Activated naive CD8-positive, alpha-beta T cell treated with anti-CD3 and anti-CD28 coated beads, Interleukin-2, amount 10 ng/mL, durations not matched to agents 7 days and 5 days (primary cell): ENCODE measurements at places on chromosomes 4 and X. TPM values are rescaled to one million over a fixed set of nuclear protein-coding genes. Genes with fewer than 3 reads are reported as not detected.

The PABPC1L2B gene
- total RNA-seq: not detected

The LNX1 gene
- not detected for total RNA-seq

The MAGEB18 gene
- total RNA-seq: not detected

The EMCN gene
- not detected for total RNA-seq

The BMX gene
- total RNA-seq: not detected

The CSAG2 gene
- not detected for total RNA-seq

The FAM9A gene
- not detected for total RNA-seq

The GAGE13 gene
- not detected for total RNA-seq

The NPY5R gene
- not detected for total RNA-seq

The SHROOM4 gene
- not detected for total RNA-seq

The SOD3 gene
- not detected for total RNA-seq

The BST1 gene
- 0.78 TPM for total RNA-seq

The PAK3 gene
- 0.44 TPM for total RNA-seq

The BANK1 gene
- 0.51 TPM for total RNA-seq

The CC2D2A gene
- total RNA-seq: not detected

The SSX2 gene
- total RNA-seq: not detected

The SEPTIN11 gene
- total RNA-seq: 51.9 TPM

The CT45A8 gene
- not detected for total RNA-seq

The CD38 gene
- total RNA-seq: 99.9 TPM

The PHKA1 gene
- 0.47 TPM for total RNA-seq

The TREX2 gene
- 2.2 TPM for total RNA-seq

The SPON2 gene
- 18.8 TPM for total RNA-seq

The MEPE gene
- total RNA-seq: not detected

The SFRP2 gene
- total RNA-seq: not detected

The SCLT1 gene
- 35.1 TPM for total RNA-seq

The HMX1 gene
- total RNA-seq: not detected

The MAGEC3 gene
- not detected for total RNA-seq

The LANCL3 gene
- 0.39 TPM for total RNA-seq

The USP46 gene
- total RNA-seq: 9.1 TPM

The CT45A10 gene
- not detected for total RNA-seq

The TMEM31 gene
- total RNA-seq: not detected

The ZNF674 gene
- 4.7 TPM for total RNA-seq

The SHOX gene
- not detected for total RNA-seq

The ALG13 gene
- total RNA-seq: 57.3 TPM

The CLDN22 gene
- total RNA-seq: not detected

The CYBB gene
- total RNA-seq: 4.3 TPM

The FLNA gene
- total RNA-seq: 994 TPM

The BEND4 gene
- total RNA-seq: 0.77 TPM

The NPNT gene
- total RNA-seq: not detected

The GPR82 gene
- 0.97 TPM for total RNA-seq

The TMEM33 gene
- total RNA-seq: 46.2 TPM

The RAB28 gene
- total RNA-seq: 18.5 TPM

The RAI2 gene
- total RNA-seq: not detected

The PDCL2 gene
- not detected for total RNA-seq

The FAM9B gene
- total RNA-seq: not detected

The STK32B gene
- total RNA-seq: not detected

The G6PD gene
- 102 TPM for total RNA-seq

The PCDH18 gene
- not detected for total RNA-seq

The ENPP6 gene
- 0.89 TPM for total RNA-seq

The SORCS2 gene
- total RNA-seq: not detected

The PAGE1 gene
- not detected for total RNA-seq

The MAMLD1 gene
- total RNA-seq: 1.6 TPM

The SH3RF1 gene
- 0.14 TPM for total RNA-seq

The OPRPN gene
- total RNA-seq: not detected

The SATL1 gene
- total RNA-seq: not detected

The SPIN2A gene
- 1.6 TPM for total RNA-seq

The CYLC1 gene
- not detected for total RNA-seq
